Bronchial epithelial cell (primary cell): ENCODE measurements at places on chromosomes 13 and 19.

- peak; percentile 57 for DNase-seq
Measured at GRCh38 chr13:45393941-45394570, 24.1 kb downstream of the SLC25A30 start.

GRCh38 chr19:53372196-53372595 lies 6.7 kb downstream of the ZNF525 start:
- DNase-seq = no peak

- DNase-seq = no peak
Measured at GRCh38 chr13:85993567-85993966, 194.3 kb upstream of the SLITRK6 start.

DNA sequence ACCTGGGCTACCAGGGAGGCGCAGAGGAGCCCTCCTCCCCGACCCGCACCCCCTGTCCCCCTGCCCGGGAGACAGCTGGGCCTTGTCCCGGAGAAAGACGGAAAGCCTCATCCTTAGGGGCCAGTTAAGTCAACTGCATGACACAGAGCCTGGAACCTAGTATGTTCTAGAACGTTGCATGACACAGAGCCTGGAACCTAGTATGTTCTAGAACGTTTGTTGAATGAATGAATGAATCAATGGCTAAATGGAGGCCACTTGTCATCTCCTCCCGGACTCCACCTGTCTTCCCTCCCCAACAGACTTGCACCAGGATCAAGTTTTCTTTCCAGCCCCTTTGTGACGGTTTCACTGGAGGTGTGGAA lies 706 bp downstream of the SERP2 start:
- DNase-seq = no peak

DNA sequence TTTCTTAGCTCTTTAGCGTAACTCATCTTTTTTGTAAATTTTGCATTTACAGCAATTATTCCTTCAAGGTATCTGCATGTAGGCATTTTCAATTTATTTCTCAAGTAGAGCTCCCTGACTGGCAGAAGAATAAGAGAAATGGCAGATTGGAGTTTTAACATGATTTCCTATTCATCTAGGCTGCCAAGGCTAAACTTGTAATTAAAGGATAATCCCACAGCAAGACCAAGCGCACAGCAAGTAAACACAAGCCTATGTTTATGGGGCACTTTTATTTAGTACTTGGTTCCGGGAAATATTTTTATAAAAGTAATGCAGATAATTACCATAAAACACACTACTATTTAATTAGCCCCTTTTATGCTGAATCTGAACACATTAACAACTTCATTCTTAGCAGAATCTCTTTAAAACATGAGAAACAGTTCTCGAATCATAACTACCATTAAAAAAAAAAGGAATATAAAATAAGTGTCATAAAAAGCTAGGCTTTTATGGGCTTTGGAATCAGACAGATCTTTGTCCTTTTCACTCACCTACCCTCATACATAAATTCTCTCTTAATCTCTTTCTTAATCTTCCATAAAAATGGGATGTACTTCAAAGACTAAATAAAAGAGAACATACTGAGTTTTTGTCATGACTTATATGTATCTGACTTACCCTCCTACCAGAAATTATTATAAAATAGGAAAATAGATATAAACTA lies 961.6 kb upstream of the MIR17HG start:
- DNase-seq = no peak

- DNase-seq = no peak
Measured at GRCh38 chr13:98307463-98308085, 130.5 kb upstream of the RNF113B start.
